Occipital lobe (tissue), 3 donors: ENCODE measurements at places on chromosomes 3 and 15. TPM values are rescaled to one million over a fixed set of nuclear protein-coding genes. Genes with fewer than 3 reads are reported as not detected.

GRCh38 chr15:77123854-77124253 lies 52.9 kb upstream of the TSPAN3 start:
- DNase-seq, result no peak

The TNNC1 gene
- total RNA-seq, result not detected

- DNase-seq, result no peak
Observed at GRCh38 chr15:33773969-33774368, 194.3 kb upstream of the CHRM5 start.

The ZXDC gene
- 40.7 TPM for total RNA-seq

GRCh38 chr3:114223143-114223542 lies 14.2 kb downstream of the ZNF80 start:
- no peak for DNase-seq

DNA sequence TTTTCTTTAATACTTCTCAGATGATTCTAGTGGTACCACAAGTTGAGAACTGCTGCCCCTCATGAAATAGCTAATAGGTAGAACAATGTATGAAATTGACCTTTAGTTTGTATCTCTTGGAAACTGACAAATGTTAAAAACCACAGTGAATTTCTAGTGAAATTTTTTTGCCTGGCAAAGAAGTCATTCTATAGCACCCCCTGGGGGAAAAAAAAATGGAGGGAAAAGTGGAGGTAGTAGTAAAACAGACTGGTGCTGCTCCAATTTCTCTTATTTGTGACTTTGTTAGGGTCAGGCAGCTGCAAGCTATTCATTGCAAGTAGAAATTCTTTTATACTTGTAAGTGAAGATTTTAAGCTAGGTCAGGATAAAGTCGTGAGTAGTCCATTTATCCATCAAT lies 605.0 kb downstream of the NLGN1 start:
- DNase-seq, result no peak

DNA sequence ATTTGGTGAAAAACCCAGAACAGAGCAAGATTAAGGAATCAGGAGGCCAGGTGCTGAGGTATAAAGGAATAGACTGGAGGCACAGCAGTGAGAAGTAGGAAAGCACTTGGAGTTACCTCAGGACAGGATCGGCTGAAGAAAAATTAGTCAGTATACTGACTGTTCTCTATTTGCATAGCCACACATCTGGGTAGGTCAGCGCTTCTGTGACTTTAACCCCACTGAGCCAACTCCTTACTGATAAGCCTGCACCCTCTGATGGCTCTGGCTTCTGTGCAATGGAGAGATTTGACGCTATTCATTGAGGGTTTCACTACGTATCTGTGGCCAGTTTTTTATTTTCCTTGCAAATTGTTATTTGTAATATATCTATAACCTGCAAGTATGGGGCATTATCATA lies 22.3 kb downstream of the MECOM start:
- DNase-seq, result no peak

DNA sequence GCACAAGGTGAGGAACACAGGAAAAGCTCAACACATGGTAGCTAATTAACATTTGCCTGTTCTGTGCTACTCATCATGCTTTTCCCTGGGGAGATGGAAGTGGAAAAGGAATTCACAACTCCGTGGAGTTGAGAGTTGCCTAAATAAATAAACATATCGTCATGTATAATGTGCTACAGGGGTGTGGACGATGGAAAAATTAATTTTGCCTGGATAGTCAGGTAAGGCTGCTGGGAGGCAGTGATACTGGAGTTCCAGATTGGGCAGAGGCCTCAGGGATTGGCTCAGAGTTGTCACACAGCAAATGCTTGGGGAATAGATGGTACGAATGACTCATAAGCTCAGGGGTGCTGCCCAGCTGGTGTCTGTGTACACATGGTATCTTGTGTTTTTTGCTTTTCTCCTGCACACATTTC lies 3.1 kb upstream of the ABHD6 start:
- peak; percentile 36 for DNase-seq

DNA sequence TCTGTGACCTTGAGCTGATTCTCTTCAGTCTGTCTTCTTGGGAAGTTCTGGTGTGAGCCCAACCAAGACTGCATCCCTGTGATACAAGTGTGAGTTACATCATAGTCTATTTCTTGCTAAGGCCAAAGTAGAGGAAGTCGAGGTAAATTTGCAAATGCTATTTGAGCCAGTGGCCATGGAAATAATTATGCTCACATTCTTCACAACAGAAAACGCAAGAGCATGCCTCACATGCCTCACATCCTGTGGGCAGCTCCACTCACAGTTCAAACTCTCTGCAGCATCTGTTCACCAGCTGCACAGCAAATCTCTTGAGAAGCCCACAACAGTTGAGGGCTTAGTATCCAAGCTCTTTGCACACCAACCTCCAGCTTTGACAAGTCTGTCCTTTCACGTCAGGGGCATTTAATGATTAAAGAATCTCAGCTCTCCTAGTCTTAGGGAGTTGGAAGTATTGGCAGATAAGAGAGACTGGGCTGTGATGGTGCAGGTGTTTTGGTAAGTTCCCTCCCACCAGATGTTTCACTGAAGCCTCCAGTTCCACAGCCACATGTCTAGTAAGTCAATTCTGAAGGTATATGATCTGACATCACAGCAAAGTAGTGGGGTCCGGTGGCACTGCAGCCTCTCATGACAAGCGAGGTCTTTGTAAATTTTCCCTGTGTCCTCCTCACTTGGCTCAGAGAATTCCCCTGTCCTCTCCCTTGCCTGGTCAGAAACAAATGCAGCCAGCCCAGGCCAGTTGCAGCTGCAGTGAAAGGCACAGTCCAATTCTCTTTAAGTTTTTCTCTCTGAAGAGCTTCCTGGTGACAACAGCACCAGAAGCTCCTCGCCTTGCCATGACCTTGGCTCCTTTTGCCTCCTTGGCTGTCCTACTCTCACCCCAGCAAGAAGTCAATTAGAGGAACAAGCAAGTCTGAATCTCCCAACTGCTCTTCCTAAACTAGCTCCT lies 166.1 kb downstream of the SSR3 start:
- DNase-seq, result no peak

DNA sequence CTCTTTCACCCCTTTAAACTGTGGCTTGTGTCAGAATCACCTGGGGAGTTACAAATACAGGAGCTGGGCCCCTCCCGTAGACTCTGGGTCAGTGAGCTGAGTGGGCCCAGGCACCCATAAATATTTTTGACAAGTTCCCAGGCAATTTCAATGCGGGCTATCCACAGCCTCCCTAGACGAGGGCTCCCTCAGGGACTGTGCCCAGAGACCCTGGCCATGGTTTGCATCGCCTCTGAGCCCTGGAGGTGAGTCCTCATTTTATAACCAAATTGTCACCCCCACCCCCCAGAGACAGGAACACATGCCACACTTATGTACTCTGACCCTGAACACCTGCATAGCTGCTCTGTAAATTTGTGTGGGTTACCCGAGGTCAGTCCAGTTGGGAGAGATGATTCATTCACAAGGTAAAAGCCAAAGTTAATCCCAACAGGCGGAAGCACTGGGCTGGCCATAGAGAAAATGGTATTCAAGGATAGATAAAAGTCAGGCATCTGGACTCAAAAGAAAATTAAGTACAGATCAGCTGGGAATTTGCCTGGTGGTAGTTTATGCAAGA lies 146.5 kb upstream of the SLC6A11 start:
- DNase-seq, result no peak

DNA sequence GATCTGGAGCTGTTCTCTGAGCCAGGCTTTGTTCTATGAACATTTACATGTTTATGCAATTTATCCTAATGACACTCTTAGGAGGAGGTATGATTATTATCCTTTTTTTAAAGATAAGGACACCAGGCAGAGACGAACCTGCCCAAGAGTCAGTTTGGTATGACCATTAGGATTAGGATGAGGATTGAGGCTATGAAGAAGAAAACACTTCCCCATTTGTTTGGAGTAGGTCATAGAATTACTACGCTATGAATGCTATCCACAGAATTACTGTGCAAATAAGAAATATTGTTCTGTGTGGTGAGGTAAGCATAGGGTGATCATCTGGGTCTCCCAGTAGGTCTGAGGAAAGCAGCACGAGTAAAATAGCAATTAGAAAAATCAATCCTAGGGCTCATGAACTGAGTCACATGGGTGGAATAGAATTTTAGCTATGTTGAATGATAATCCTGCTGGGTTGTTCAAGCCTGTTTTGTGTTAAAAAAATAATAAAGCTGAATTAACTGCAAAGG lies 23.9 kb downstream of the EIF4E3 start:
- no peak for DNase-seq

The LIPC gene
- 0.16 TPM for total RNA-seq

GRCh38 chr3:183270344-183270743 lies 17.3 kb downstream of the B3GNT5 start:
- DNase-seq, result no peak

DNA sequence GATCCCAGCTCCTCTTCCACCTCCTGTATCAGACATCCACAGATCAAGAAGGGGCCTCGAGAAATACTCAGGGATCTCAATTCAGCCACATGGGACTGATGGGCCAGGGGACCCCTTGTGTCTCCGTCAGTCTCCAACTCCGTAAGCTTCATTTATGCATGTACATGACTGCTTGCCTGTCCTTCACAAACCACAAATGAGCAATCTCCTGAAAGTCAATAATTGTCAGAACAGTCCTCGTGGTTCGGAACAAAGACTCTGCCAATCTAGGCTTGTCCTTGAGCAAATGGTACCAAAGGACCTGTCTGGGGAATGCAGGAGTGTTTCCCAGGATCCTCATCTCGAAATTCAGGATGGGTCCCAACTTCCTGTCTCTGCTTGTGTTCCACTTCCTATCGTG lies 20.8 kb downstream of the SLC12A8 start:
- no peak for DNase-seq

DNA sequence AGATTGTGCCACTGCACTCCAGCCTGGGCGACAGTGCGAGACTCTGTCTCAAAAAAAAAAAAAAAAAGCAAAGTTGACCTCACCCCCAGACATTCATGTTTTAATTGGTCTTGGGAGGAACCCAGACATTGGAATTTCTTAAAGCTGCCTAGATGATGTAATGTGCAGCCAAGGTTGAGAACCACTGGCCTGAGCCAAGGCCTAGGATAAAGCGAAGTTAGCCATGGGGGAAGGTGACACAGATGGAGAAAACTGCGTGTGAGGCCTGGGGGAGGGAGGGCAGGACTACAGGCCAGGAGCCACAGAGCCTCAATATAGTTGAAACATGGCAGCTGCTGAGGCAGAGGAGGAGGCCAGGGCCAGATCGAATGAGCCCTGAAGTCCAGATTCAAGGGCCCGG lies 21.0 kb downstream of the GLB1 start:
- DNase-seq, result no peak

- no peak for DNase-seq
Observed at GRCh38 chr3:63576846-63577245, 75.6 kb upstream of the SNTN start.

GRCh38 chr15:66172324-66172980 lies 81.1 kb downstream of the MEGF11 start:
- DNase-seq, result no peak

DNA sequence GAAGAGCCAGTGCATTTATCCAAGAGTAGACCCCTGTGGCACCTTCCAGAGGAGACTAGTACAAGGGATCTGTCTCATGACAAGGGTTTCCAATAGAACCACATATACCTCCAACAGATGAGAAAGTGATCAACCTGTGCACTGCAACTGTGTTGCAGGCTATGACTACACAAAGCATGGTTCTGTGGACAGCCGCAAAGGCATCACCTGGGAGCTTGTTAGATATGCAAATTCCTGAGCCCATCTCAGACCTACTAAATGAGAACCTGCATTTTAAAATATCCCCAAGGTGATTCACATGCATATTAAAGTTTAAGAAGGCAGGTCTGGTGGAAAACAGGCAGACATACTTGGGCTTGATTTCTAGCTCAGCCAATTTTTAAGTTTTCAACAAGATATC lies 368.7 kb downstream of the FOXP1 start:
- DNase-seq, result no peak

DNA sequence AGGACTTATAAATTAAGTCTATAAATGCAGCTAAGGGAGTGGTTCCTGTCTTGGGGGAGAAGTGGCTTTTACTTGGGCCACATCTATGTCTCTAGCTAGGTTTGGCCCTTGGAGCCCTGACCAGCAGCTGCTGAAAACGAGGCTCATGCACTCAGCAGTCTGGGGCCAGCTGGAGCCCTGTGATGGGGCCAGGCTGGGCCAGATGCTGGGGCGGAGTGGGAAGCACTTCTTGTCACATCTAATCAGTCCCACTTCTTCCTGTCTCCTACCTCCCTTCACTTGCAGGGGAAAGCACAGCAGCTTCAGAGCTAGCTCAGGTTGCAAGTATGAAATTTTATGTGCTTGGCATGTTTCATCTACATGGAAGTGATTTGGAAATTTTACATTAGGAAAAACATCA lies 209.9 kb upstream of the ROPN1 start:
- no peak for DNase-seq

The IL20RB gene
- 0.62 TPM for total RNA-seq

GRCh38 chr3:170985304-170985703 lies 41.2 kb downstream of the SLC2A2 start:
- no peak for DNase-seq

DNA sequence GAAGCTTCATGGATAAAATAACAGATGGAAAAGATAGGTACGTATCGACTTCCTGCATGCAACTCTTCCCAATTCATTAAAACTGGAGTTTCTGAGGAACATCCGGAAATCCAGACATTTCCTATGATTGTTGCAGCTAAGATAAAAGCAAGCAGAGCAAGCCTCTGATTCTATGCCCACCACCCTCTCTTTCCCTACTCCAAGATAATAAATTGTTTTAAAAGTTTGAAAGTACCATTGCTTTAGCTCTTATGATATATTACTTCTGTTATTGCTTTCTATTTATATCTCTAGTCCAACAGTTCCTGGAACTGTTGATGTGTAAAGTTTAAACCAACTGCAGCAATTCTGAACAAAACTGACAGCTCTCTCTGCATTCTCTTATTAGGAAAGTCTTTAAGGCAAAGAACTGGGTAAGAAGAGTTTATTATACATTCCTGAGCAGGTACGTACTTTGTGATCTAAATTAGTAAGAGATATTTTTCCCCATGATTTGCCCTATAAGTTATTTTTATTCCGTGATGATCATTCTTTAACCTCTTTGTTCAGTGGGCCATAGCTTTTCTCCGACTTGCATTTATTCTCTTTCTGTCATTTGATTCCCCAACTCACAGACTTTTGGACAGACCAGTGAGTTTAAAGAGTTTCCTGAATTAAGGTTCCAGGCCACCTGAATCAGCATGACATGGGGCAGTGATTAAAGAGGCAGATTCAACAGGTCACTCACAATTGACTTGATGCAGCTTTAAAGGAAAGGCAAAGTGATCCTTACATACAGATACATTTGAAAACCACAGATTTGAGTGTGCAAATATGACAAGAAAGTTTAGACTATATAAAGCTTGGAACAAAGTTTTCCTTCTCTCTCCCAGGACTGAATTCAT lies 94.2 kb upstream of the THRB start:
- no peak for DNase-seq

The TP53BP1 gene
- 142 TPM for total RNA-seq

- DNase-seq, result no peak
Observed at GRCh38 chr3:186757214-186757613, 26.2 kb upstream of the EIF4A2 start.

GRCh38 chr3:147269907-147270306 lies 136.4 kb downstream of the ZIC4 start:
- DNase-seq, result no peak
